ENCODE measurements at places on chromosomes 2 and 18.

- DNase-seq, result no peak
Measured at GRCh38 chr2:65193446-65193845, 34.2 kb upstream of the ACTR2 start.

GRCh38 chr2:241064008-241064801 lies 37.9 kb downstream of the MTERF4 start:
- peak; percentile 69 for DNase-seq

DNA sequence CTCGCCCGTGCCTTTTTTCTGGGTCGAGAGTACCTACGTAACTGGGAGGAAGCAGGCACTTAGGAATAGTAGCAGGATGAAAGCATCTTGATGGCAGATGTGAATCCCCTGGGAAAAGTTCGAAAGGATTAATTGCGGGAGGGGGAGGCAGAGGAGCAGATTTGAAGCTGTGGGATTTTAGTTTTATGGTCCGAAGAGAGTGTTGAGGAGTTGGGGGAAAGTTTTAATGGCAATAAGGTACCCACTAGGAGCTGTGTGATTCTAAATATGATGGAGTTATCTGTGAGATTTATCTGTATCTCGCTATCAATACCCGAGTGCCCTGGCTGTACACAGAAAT lies 1.1 kb downstream of the AGFG1 start:
- DNase-seq, result no peak

DNA sequence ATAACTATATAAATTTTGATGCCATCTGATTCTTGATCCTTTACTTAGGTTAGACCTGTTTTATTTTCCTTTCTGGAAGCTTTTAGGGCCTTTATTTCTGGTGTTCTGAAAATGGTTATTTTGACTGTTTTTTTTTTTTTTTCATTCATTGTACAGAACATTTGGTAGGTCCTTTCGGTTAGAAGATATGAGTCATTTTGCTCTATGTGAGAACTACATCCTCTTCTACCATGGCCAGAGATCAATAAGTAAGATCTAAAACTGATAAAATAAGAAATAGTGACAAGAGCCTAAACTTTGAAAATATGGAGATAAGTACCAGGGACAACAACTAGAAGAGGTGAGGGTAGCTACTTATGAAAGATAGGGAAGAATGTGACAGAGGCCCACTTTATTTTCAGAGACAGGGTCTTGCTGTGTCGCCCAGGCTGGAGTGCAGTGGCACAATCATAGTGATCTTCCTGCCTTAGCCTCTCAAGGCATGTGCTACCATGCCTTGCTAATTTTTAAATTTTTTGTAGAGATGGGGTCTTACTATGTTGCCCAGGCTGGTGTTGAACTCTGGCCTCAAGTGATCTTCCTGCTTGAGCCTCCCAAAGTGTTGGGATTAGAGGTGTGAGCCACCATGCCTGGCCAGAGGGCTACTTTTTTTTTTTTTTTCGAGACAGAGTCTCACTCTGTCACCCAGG lies 66.5 kb downstream of the EIF2AK3 start:
- no peak for DNase-seq

GRCh38 chr18:73240899-73241298 lies 373.1 kb upstream of the NETO1 start:
- no peak for DNase-seq

DNA sequence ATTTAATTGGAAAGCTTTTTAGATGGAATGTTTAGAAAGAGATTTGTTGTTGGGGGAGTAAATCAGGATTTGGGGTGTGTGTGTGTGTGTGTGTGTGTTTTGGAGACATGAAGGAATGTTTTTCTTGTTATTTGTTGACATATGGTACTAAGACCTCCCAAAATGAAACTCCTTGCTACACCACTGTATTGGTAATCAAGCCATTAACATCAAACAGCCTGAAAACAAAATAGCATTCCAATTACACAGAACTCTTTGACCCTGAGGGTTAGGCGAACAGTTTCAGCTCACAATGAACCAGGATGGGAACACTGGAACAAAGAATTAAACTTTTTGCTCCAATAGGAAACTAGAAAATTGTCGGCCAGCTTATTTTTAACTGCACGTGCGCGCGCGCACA lies 41.7 kb upstream of the DARS1 start:
- no peak for DNase-seq

DNA sequence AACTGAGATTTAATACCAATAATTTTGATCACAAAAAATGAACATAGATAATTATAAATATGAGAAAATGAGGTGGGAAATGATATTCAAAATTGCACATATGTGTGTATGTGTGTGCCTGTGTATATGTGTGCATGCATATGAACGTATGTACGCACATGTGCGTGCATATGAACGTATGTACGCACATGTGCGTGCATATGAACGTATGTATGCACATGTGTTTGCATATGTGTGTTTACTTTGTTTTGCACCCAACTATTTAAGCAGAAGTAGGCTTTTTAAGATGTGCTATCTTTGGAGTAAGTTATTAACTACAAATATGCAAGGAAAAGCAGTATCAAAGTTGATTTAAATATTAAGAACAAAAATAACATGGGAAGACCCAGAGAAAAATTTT lies 484.3 kb downstream of the EPHA4 start:
- no peak for DNase-seq

DNA sequence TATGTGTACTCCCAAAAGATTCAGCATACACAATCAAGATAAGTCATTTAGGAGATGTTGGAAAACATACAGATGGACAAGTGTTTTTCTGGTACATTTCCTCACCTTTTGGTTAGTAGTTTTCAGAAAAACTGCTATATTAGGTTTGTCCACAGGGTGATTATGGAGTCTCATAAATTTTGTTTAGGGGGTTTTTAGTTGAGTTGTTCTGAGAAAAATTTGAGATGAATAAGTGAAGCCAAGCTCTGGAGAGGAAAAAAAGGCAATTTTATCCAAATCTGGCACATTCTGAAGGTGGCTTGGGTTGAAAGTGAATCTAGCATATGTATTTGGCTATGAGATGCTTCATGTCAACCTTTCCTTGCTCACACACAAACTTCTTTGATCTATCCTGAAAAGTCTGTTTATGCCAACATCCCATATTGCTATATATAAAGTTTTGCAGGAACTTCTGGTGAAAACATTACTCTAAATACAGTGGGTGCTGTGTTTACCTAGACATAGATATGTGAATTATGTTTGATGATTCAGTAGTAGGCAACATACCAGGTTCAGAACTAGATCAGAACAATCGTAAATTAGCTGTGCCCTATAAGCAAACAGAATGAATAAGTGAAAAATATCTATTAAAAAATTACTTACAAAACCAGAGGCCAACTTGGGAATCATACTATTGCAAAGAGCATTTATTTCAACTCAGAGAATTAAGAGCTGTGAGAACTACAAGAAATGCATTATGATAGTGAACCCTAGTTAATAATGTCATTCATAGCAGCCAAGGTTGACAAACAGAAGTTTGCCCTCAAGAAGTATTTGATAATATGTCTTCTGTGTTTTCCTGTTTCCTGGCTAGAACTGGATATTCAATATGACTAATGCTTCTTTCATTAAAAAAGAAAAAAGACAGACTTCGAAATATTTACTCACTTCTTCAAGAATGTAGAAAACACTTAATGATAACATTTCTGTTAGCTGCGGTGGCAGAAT lies 552.0 kb downstream of the IRS1 start:
- DNase-seq, result no peak

GRCh38 chr2:66534461-66534860 lies 99.5 kb downstream of the MEIS1 start:
- DNase-seq, result no peak

DNA sequence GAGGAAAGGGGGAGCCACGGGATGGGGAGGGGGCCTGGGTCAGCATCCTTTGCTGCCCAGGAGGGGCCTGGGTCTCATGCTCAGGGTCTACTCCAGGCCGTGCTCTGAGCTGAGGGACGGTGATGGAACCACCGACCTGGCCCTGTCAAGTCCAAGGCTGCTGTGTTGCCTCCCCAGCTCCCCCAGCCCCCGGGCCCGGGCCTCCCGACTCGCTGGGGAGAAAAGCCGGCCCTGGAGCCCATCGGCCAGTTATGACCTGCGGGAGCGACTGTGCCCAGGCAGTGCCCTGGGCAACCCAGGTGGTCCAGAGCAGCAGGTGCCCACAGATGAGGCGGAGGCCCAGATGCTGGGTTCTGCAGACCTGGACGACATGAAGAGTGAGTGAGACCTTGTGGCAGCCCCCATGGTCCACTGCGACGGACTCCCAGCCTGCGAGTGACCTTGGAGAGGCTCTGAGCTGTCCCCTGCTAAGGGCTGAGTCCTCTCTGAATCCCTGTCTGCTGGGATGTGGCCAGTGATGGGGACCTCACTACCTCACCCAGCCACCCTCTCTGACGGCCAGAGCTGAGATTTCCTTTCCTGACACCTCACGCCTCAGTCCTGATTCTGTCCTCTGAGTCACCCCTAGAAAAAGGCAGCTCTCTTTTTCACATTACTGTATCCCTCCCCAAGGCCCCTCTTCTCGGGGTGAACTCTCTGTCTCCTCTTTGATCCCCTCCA lies 2.7 kb downstream of the SLC4A3 start:
- DNase-seq, result no peak

DNA sequence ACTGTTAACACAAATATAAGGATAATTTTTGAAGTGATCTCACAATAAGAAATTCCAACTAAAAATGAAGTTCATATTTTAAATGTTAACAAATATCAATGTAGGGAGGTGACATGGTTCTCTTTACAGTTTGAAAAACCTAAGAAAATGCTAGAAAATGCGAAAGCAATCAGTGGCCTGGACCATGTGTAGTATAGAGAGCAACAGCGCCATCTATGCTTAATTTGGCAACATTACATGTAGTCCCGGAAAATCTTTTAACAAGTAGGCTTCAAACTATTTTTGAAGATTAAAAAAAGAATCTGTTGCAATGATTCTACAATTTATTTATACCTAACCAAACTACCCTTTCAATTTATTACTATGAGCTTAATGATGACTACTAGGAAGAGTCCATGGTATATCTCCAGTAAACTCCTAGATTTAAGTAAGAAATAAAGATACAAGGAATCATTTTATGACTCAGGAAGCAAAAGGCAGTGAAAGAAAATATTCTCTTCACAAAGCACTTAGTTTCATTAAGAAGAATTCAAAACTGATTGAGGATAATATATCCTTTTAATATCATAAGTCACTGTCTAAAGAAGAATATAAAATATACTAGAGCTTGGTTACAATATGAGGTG lies 33.3 kb downstream of the NDUFA10 start:
- no peak for DNase-seq

DNA sequence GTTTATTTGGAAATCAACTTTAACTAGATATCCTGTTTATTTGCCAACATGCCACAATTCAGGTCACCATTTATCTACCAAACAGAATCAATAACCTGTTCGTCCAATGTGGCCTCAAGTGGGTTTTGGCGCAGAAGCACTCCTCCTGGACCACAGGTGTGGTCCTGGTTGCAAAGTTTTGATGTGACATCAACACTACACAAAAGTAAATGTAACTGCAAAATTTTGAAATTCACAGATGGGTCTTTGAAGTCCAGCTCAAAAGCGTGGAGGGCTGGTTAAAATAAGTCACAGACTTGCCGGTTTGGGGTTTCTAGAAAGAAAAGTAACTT lies 474 bp upstream of the GCA start:
- no peak for DNase-seq

DNA sequence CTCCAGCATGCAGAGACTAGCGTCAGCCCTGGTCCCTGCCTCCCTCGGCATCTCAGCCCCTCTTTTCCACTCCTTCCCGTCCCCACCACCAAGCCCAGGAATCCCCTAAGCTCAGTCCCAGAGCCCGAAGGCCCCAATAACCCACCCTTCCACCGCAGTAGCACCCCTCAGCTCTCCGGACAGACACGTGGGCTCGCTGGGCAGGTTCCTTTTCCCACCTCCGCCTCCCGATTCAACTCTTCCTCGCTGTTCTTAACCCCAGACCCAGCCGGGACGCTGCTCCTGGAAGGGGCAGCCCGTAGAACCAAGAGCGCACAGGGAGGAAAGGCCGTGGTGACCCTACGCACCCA lies 1.4 kb downstream of the IHH start:
- DNase-seq, result no peak
